Esophagus squamous epithelium (tissue), 5 donors: ENCODE measurements at places on chromosomes 2 and 18.

- no peak for DNase-seq
Observed at GRCh38 chr18:49052891-49053644, 102.3 kb upstream of the SMAD7 start.

DNA sequence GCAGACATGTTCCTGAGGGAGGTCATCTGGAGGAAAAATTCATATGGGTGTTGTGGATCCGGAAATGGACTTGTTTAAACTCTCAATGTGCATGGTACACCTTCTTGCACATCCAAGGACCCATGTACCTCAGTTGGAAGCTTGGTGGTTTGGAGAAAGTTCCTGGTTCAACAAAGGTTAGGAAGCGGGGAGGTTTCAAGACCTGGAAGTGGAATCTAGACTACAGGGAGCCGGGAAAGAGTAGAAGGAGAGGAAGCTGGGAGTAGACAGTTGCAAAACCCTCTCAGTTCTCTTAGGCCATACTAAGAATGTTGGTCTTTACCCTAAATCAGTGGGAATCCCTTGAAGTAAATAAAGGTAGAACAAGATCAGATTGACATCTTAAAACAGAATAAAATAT lies 209.8 kb upstream of the SPOPL start:
- no peak for DNase-seq

DNA sequence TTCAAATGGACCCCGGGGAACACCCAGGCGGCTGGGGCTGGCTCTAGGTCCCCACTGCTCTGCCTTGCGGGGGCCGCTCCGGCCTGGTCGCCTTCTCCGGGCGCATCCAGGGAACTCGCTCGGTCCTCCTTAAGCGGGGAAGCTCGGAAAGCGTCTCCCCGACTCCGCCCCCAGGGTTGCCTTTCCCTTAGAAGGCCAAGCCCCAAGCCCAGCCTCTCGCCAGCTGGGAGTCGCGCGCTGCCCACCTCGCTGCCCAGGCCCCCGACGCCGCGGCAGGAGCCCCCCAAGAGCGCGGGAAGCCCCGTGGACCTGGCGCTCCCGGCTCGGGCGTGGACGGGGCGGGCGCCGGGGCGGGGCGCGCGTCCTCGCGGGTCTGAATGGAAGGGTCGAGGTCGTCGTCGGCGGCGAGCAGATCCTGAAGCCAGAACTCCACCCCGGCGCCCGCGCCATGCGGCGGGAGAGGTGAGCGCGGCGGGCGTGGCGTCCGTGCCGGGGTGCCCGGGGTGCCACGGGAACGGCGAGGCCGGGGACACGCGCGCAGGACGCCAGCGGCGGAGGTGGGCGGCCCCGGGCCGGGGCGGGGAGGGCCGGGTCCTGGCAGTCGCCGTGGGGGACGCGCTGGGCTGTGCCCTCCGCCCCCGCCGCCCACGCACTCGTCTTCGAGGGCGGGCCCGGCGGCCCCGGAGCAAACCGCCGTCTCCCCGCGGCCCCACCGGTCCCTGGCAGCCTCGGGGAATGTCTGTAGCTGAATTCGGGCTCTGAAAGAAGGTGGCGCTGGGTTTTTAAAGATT lies at the start of gene BOK:
Gene BOK (plus strand): TSS at position 214 of the 791 bp plus-strand sequence. CDS start 739 bp downstream, outside the sequence.
- no peak for DNase-seq

DNA sequence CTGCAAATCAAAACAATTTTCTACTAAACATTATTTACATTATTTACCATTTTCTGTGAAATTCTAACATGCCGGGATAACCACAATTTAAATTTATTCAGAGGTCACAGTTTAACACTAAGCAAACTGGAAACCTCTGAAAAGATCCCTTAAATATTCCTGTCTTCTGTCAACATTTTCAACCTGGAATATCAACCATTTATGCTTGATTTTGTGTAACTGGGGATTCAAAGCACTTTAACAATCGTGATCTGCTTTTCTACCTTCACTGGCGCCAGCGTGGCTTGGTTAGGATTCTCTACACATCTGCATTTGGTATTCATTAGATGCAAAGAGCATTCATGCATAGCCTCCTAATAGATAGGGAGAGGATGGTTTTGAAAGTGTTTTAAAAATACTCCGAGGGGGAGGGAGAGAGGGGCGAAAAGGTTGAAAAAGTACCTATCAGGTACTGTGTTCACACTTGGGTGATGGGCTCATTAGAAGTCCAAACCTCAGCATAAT lies 59.9 kb upstream of the RAB12 start:
- DNase-seq, result no peak

- DNase-seq, result no peak
Observed at GRCh38 chr2:207983641-207984042, 41.7 kb downstream of the PLEKHM3 start.

DNA sequence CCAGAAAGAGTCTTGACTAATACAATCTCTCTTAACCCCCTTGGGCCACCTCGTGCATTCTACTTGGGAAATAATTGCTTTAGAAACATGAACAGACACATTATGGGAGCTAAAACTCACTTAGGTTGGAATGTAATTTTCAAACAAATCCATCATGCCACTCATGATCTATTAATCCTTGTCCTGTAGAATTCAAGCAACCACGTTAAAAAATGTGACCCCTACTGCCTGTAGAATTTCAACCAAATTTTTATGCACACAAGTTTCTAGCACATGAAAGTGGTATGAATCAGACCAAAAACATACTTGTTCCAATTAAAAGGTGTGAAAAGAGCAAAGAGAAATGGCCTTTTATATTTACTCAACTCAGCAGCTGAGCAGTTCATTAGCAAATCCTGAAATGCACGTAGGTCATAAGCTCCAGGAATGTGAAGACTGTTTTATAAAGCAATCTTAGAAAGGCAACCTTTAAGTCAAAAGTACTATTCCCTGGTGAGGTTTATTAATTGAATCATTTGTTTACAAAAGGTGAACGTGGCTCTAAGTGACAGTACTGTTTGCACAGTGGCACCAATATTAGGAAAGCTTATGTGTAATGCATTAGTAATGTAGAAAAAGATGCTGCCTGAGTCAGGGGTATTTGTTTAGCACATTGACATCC lies 459.4 kb upstream of the UBE2E3 start:
- DNase-seq, result no peak

DNA sequence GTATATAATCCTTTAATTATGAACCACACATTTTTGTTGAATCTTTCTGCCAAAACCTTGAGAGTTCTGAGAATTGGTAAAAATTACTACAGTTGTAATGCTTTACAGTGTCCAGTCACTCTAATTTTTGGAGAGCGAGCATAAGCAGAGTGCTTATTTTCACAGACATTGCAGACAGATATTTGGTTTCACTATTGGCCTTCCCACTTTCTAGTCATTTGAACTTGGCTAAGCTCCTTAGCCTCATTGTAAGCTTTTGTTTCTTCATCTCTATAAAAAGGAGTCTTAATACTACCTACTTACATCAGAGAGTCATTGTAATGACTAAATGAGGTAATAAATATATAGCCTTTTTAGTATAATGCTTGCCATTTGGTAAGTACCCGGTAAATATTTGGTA lies 80.4 kb downstream of the LCLAT1 start:
- no peak for DNase-seq

- no peak for DNase-seq
Observed at GRCh38 chr2:45403036-45403435, 208.0 kb downstream of the SRBD1 start.

- DNase-seq, result no peak
Observed at GRCh38 chr2:118179445-118179844, 91.2 kb downstream of the INSIG2 start.

DNA sequence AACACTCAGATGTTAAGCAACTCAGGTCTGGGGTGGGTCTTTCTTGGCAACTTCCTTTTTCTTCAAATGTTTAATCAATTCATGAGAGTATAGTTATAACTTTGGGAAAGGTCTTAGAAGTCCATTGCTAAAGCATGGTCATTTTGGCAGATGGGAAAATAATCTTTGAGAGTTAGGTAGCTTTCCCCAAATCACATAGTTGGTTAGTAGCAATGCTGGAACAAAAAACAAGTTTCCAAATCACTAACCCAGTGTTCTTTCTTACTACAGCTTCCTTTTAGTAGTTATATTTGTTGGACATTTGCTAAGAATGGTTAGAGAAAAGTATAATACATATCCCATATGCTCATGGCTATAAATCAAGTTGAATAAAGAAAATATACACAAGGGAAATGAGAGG lies 185.2 kb upstream of the SLC14A2 start:
- DNase-seq, result no peak

DNA sequence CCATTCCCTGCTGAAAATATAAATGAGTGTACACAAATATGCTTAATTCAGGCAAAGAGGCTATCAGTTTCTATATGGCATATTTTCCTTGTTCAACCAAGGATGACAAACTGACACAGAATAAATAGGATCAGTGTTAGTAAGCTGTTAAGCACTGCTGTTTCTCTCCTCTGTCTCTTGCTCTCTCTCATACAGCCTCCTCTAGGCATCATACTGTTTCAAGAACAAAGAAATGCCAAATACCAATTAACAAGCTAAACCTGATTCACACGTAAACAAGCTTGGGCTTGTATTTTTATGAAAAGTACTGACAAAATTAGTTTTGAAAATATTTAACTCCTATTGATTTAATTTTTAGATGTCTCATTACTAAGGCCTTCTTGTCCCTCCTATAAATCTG lies 1027.2 kb upstream of the ACVR2A start:
- DNase-seq, result no peak

GRCh38 chr18:3129053-3129864 lies 90.5 kb downstream of the MYOM1 start:
- no peak for DNase-seq

GRCh38 chr2:177730792-177731191 lies 338.2 kb downstream of the AGPS start:
- DNase-seq, result no peak

- DNase-seq, result no peak
Observed at GRCh38 chr2:238077292-238077691, 16.5 kb downstream of the SCLY start.

DNA sequence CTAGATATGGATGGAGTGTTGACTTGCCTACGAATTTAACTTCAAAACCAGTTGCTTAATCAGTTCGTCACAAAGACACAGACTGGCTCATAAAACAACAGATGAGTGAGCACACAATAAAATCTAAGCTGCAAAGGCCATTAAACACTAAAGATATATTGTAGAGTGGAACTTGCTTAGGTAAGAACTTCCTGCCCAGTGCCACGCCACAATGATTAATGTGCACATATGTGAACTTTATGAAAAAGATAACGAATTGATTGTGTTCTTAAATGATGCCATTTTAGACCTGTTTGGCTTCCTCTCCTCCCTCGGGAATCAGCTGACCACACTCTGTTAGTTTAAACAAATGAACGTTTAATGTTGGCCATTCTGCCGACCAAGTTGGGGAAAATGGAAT lies 2031.3 kb upstream of the CELF4 start:
- DNase-seq, result no peak

- no peak for DNase-seq
Observed at GRCh38 chr18:48064978-48065600, 134.6 kb upstream of the SMAD2 start.

DNA sequence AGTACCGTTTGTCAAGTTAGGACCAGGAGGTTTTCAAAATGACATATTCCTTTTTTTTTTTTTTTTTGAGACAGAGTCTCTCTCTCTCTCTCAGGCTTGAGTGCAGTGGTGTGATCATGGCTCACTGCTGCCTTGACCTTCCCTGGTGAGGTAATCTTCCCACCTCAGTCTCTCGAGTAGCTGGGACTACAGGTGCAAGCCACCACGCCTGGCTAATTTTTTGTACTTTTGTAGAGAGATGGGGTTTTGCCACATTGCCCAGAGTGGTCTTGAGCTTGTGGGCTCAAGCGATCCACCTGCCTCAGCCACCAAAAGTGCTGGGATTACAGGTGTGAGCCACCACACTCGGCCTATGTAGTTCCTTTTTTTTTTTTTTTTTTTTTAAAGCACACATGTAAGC lies 127.9 kb upstream of the SEC11C start:
- no peak for DNase-seq

GRCh38 chr18:56711708-56712445 lies 60.7 kb downstream of the WDR7 start:
- no peak for DNase-seq

- DNase-seq, result no peak
Observed at GRCh38 chr2:191642541-191642940, 35.4 kb upstream of the NABP1 start.

DNA sequence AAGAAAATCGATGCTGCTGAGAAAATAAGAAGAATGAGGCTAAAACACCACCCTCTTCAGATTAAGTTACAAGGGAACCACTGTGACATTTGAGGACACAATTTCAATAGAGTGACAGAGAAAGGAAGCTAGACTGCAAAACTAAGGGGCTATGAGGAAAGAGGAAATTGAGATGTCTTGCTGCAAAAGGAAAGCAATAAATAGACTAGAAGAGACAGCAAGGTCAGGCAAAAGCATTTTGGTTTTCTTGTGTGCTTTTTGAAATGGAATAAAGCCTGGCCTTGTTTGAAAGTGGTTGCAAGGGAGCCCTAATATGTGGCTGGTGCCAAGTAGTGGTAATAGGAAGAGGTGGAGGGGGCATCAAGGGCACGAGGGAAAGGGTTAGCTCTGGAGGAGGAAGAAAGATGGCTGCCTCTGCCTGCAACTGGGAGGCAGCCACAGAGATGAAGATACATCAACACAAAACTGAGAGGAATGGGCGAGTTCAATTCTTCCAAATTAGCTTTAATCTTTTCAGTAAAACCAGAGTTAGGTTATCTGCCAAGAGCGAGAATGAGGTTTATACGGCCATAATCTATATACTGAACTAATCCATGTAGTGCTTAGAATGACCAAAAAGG lies 1.2 kb upstream of the MRO start:
- no peak for DNase-seq

DNA sequence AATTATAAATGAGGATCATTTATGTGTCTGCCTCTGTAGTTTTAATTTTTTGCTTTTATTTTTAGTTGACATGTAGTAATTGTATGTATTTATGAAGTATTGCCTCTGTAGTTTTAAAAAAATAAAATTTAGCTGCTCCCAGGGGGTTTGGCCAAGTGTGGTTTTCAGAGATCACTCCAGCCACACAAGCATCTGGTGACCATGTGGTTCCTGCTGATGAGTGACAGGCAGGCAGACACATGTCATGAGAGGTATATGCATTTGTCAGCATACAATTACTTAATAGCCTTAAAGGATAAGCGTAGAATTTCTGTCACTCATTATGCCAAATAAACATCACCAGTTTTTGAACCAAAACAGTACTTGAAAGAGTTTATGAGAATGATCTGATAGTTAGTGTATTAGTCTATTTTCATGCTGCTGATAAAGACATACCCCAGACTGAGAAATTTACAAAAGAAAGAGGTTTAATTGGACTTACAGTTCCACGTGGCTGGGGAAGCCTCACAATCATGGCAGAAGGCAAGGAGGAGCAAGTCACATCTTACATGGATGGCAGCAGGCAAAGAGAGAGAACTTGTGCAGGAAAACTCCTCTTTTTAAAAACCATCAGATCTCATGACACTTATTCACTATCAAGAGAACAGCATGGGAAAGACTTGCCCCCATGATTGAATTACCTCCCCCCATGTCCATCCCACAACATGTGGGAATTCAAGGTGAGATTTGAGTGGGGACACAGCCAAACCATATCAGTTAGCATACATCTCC lies 29.6 kb downstream of the MREG start:
- DNase-seq, result no peak

- no peak for DNase-seq
Observed at GRCh38 chr2:216911886-216912285, 52.0 kb upstream of the TNP1 start.
